ENCODE measurements at places on chromosomes 13 and 19.

- DNase-seq: no peak
Measured at GRCh38 chr13:94454906-94455305, 24.6 kb downstream of the DCT start.

GRCh38 chr13:30827578-30827925, 78.5 kb upstream of the MEDAG start:
- no peak for DNase-seq

- DNase-seq: no peak
Measured at GRCh38 chr13:51385114-51385513, 45.6 kb downstream of the SERPINE3 start.

- no peak for DNase-seq
Measured at GRCh38 chr13:20953245-20953931, 50.8 kb upstream of the XPO4 start.

GRCh38 chr19:33906578-33907335, 110.1 kb downstream of the KCTD15 start:
- DNase-seq: no peak

GRCh38 chr19:36113894-36114720, 568 bp downstream of the POLR2I start:
- peak; percentile 10 for DNase-seq

- DNase-seq: no peak
Measured at GRCh38 chr19:46603195-46603637, 2.1 kb downstream of the CALM3 start.

GRCh38 chr13:36357692-36358091, 11.5 kb upstream of the SPART start:
- DNase-seq: no peak

DNA sequence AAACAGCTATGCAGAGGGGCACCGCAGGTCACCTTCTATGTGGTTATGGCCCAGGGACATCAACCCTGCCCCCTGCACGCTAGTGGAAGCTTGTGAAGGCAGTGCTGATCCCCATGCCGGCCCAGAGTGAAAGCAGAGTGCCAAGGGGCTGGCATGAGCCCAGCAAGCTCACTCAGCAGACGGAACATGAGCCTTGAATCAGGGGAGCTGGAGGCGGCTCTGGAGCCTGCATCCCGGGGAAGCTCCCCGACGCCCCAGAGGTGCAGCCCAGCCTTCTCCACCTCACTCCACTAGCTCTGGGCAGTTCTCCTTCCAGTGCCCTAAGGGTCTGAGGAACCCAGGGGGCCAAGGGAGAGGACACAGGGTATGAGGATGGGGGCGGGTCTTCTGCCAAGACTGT, 19.0 kb upstream of the ISYNA1 start:
- DNase-seq: no peak

DNA sequence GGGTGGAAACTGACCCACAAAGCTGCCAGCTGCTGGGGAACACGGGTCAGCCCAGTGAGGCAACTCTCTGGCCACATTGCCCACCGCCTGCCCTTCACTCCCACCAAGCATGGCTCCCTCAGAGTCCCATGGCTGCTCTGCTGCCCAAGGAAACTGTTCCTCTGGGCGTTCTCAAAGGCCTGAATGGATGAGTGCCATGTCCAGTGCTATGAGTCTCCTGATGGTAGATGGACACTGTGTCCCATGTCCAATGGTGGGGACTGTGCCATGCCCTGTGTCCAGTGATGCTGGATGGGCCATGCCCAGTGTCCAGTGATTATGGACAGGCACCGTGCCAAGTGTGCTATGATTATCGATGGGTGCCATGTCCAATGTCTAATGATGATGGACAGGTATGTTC, 88.8 kb downstream of the ANKRD10 start:
- no peak for DNase-seq

DNA sequence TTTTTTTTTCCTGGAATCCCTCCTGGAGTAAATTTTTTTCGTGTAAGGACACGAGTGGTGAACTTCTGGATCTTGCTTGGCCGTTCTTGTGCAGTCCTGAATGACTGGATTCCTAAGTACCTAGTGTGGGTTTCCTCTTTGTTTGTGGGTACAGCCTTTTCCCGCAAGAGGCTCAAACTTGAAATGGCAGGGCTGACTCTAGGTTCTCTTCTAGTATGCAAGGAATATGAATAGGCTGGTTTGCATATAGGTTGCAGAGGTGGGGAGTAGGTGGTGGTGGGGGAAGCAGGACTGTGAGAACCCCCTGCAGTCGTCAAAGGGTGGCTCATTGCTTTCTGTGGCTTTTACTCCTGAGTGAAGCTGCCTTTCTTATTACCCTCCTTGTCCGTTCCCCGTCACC, 13.6 kb downstream of the UBAC2 start:
- no peak for DNase-seq

GRCh38 chr13:65011378-65011777, 2218.8 kb downstream of the PCDH9 start:
- DNase-seq: no peak

GRCh38 chr19:51690454-51691073, 2.6 kb upstream of the SPACA6 start:
- peak; percentile 70 for DNase-seq

DNA sequence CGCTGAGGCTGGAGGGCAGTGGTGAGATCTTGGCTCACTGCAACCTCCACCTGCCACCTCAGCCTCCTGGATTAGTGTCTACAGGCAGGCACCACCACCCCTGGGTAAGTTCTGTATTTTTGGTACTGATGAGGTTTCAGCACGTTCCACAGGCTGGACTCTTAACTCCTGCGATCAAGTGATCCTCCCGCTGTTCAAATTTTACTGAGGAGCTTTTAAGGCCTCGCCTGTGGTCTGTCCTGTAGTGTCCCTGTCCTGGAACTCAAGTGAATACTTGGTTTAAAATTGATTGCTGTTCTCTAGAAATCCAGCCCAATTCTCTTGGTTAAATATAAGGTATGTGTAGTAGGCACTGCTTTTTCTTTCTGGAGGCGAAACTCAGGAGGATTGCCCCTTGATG, 65.2 kb downstream of the DPRX start:
- no peak for DNase-seq

DNA sequence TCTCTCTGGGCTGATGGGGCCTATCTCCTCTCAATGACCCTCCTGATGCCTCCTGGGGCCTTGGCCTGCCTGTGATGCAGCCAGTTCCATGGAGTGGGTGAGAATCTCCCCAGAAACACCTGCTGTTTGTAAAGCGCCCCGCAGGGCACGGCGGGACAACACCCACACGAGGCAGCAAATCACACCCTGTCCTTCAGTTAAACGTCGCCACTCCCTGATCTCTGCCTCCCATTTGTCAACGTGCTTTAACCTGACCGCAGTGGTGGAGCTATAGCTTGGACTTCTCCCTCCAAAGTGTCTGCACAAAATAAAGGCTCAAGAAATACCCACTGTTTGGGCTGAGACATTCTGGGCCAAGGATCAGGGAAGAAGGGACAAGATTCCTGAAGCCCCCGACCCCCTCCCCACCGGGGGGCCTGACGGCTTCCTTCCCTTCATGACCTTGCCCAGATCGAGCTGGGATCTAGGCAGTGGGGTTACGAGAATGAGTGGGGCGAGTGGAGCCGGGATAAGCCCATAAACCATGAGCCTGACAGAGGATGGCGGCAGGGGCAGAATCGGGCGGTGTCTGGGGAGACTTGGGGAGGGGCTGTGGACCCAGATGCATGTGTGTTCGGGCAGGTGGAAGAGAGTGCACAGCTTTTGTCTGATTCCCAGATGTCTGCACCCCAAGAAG, 8.0 kb downstream of the MYDGF start:
- no peak for DNase-seq

GRCh38 chr13:106033659-106034058, 501.8 kb downstream of the EFNB2 start:
- peak; percentile 11 for DNase-seq

DNA sequence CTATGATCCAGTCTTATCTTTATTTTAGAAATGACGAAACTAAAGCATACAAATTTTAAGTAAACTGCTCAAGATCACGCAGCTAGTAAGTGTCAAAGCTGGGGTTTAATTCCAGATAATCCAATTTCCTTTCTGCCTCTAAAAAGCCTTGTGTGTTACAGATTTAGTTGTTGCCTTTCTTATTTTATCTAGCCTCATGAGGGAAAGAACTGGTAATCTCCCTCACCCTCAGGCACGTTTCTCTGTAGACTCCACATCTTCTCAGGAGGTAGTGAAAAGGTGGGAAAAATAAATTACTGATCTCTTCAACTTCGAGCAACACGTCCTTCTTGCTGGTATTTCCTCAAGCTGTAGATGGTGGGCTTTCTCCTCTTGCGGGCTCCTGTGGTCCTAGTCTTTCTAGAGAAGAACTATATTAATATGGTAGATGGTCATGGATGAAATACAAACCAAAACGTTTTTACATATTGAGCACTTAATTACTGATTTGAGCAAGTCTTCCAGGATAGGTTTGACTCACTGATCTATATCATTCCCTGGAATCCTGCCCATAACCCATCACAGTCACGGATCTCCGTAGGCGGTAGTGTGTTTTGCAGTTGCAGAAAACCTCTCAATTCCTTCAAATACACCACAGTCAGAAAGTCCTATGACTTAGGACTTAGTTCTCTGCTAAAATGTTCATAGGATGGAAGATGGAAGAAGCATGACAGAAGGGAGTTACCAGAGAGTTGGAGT, 519.5 kb downstream of the DCT start:
- DNase-seq: no peak

- no peak for DNase-seq
Measured at GRCh38 chr13:113975416-113975815, 1.5 kb upstream of the C13orf46 start.

DNA sequence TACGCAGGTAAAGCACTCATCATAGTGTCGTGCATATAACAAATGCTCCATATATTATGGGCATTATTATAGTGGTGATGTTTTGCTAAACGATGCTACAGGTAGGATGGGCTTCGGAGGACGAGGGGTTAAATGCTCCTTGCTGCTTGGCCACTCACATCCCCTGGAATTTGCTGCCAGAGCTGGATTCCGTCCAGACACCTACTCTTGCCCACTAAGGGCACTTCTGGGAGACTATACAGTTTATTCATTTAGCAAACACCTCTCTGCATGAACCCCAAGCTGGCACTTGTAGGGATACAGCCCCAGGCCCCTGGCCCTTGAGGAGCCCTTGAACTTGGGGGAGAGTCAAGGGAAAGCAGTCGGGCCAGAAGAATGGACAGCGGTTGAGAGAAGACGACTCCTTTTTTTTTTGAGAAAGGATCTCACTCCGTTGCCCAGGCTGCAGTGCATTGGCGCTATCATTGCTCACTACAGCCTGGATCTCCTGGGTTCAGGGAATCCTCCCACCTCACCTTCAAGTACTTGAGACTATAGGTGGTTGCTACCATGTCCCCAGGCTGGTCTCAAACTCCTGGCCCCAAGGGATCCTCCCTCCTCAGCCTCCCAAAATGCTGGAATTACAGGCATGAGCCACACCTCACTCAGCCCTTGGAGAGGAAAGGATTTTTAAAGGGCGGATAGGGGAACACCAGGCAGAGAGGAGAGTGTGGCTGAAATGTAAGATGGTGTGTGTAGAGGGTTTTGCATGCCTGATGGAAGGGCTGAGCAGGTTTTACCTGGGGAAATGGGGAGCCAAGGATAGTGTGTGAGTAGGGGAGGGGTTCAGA, 1.1 kb upstream of the MRPL34 start:
- DNase-seq: no peak

DNA sequence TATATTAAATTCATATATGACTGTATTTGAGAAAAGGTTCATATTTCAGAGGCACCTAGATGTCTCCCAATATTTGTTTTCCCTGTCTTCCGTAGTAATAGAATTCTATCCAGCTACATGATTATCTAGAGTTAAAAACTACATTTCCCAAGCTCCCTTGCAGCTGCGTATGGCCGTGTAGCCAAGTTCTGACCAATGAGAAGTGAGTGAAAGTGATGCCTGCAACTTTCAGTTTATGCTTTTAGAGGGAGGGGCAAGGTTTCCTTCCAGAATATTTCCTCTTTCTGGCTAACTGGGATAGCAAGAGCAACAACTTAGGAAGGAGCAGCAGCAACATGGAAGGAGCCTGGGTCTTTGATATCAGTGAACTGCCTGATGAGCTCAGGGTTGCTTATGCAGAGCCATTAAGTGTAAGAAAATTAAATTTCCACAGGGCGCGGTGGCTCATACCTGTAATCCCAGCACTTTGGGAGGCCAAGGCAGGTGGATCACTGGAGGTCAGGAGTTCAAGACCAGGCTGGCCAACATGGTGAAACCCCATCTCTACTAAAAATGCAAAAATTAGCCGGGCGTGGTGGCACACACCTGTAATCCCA, 23.2 kb upstream of the CYP2A13 start:
- DNase-seq: no peak

DNA sequence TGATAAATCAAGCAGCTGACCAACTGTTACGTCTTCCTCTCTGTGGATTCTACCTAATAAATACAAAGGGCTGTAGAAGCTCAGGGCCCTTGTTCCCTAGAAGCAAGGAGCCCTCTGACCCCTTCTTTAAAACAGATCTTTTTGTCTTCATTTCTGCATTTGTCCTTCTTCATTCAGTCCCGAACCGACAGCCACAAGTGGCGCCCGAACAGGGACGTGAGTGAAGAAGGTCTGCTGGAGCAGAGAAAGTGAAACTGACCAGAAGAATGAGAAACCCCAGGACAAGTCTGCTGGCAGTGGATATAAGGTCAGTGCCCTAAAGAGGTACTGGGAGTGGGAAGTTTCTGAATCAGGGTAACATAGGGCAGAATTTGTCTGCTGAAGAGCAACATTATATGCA, 13.1 kb downstream of the ZNF773 start:
- no peak for DNase-seq

GRCh38 chr19:49591731-49592485, 926 bp downstream of the PRR12 start:
- peak; percentile 76 for DNase-seq

Data from HL-60 (cell line).